MG63 (cell line): ENCODE measurements at places on chromosomes 3 and 15. TPM values are rescaled to one million over a fixed set of nuclear protein-coding genes. Genes with fewer than 3 reads are reported as not detected.

DNA sequence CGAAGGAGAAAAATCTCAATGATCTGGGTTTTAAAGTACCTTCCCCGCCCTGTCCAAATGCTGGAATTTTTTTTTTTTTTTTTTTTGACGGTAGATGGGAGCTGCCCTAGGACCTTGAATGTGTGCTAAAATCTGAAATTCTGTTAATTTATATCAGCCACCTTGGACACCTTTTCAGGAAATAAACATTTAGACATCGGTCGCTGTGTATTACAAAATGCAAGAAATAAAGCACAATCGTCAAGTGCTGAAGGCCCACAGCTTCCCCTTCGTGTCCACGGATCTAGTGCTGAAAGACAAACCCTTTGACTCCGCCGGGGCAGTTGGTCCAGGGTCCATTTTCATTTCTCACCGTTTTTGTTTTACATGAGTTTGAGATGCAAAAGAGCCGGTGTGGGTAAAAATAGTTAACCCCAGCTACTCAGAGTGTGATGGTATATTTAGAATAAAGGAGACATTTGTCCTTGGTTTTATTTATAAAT is 90.2 kb upstream of the CHD2 start:
- DNase-seq, result peak; percentile 26

GRCh38 chr15:93026380-93026817 is 62.6 kb downstream of the RGMA start:
- no peak for DNase-seq

GRCh38 chr3:72266016-72266370 is 481.0 kb upstream of the PROK2 start:
- no peak for DNase-seq

DNA sequence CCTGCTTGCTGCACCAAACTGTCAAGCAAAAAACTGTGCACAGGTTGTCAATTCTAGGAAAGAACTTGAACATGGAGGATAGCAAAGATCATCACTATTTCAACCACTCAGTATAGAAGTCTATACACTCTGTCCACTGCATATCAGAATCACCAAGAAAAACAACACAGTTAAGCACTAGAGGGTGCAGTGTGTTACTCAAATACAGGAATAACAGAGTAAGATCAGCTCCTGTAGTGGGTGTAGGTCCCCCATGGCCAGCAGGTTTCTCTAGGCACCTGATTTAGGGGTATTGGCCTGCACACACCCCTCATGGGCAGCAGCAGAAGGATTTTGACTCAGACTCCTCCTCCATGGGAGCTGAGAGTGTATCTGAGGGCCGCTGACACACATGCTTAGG is 464.1 kb downstream of the EPHA6 start:
- DNase-seq, result no peak

DNA sequence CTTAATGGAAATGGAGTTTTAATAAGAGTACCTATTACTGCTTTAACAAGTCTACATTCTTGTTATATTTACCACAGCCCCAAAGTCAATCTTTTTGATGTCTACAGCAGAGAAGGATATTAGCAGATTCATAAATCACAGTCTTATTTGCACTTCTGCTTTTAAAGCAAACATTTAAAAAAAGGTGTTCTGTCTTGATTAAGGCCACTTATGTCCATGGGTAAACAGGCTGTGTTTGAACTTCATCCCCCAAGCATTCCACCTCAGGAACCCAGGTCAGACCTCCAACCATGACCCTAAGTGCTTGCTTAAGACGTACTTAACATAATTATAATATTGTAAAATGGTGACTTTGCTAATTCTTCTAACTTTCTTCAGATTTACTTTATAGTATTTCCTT is 113.4 kb downstream of the CMSS1 start:
- no peak for DNase-seq

GRCh38 chr3:99475229-99475628 is 163.2 kb upstream of the COL8A1 start:
- DNase-seq, result no peak

- no peak for DNase-seq
Observed at GRCh38 chr3:185029086-185029485, 123.8 kb downstream of the C3orf70 start.

DNA sequence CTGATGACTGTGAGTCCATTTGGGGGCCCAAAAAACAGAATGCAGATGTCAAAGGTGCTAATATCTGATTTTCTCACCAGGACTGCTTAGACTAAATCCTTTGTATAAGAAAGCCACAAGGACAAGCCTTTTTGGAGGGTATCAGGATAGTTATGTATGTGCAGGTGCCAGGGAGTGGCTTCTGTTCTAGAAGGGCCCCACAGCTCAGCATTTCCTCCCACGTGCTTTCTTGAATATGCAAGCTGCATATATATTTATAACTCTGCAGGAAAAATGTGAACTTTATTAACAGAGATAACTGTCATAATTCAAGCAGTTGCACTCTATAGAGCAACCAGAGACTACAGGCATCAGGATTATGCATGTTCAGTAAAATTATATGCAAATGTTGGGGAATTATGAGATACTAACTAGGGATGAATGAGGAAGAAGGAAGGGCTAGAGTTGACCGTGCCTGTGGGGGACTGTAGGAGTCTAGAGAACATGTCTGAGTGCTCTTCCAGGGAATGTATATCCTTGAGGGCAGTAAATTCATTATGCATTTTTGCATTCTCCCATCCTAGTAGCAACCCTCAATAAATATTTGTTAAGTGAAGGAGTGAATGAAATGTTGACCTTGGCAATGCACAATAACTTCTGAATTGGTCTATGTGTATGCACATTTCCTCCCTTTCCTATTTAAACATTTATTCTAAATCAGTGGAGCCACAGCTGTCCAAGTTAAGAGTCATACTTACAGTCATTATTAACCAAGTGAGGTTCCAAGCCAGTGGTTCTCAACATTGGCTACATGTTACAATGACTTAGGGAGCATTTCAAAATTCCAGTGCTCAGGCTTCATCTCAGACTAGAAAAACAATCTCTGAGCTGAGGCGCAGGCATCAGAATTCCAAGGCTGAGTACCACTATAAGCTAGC is 94.8 kb upstream of the ANKRD28 start:
- DNase-seq, result peak; percentile 34

- DNase-seq, result no peak
Observed at GRCh38 chr15:77611767-77612166, 20.9 kb downstream of the LINGO1 start.

- no peak for DNase-seq
Observed at GRCh38 chr3:38636881-38637280, 12.6 kb downstream of the SCN5A start.

Gene GPR149
- not detected in 2 replicates for total RNA-seq

Gene GOLGA8S
- total RNA-seq, result not detected in 2 replicates

Gene ZIC1
- total RNA-seq, result 24.3 and 31.9 TPM in 2 replicates

Gene GRK7
- not detected in 2 replicates for total RNA-seq

Gene IL12A
- 3.2 and 16.2 TPM in 2 replicates for total RNA-seq
